ENCODE measurements at places on chromosomes 1 and 21. TPM values are rescaled to one million over a fixed set of nuclear protein-coding genes. Genes with fewer than 3 reads are reported as not detected.

Gene NLRP3
- total RNA-seq: 0.20 TPM

Gene SAMD13
- 0.30 TPM for total RNA-seq

Gene KRTAP13-4
- total RNA-seq: not detected

Gene LRP8
- total RNA-seq: 27.7 TPM

Gene RNU1-2
- 1,341 TPM for total RNA-seq

Gene TDRD10
- not detected for total RNA-seq

Gene RAB25
- total RNA-seq: 1.3 TPM

Gene SIPA1L2
- 2.6 TPM for total RNA-seq

Gene VANGL2
- total RNA-seq: not detected

GRCh38 chr21:27346041-27346448 lies 379.2 kb upstream of the ADAMTS5 start:
- no peak overlapping the region for H3K4me3 ChIP-seq
- no peaks in the 10 kb centered on the region for H3K4me1 ChIP-seq
- no peak for DNase-seq
- no peaks in the 10 kb centered on the region for H3K27me3 ChIP-seq
- no peak overlapping the region for H3K27ac ChIP-seq
- H3K36me3 ChIP-seq: no peaks in the 10 kb centered on the region

DNA sequence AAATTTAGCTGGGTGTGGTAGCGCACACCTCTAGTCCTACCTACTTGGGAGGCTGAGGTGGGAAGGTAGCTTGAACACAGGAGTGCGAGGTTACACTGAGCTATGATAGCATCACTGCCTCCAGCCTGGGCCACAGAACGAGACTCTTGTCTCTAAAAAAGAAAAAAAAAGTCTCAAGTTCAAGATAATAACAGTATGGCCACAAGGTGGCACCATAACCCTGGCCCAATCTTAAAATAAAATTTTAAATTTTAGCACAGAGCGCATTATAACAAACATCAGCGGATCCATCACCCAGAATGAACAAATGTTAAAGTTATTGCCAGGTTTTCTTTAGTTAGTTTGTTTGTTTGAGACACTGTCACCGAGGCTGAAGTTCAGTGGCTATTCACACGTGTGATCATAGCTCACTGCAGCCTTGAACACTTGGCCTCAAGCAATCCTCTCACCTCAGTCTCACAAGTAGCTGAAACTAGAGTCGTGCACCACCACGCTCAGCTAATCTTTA lies 2.9 kb upstream of the HTR6 start:
- no peaks in the 10 kb centered on the region for H3K36me3 ChIP-seq
- peaks cover 20% of the 10 kb centered on the region for H3K27me3 ChIP-seq
- peak; percentile 69 for DNase-seq
- H3K4me3 ChIP-seq: no peak overlapping the region
- no peak overlapping the region for H3K27ac ChIP-seq

- H3K27me3 ChIP-seq: no peaks in the 10 kb centered on the region
- no peak overlapping the region for H3K27ac ChIP-seq
- DNase-seq: no peak
- no peaks in the 10 kb centered on the region for H3K4me1 ChIP-seq
Measured at GRCh38 chr1:91138959-91139358, 117.1 kb upstream of the ZNF644 start.

- DNase-seq: no peak
- H3K4me3 ChIP-seq: no peak overlapping the region
- no peak overlapping the region for H3K27ac ChIP-seq
- H3K36me3 ChIP-seq: peaks cover 41% of the 10 kb centered on the region
- H3K4me1 ChIP-seq: no peaks in the 10 kb centered on the region
- no peaks in the 10 kb centered on the region for H3K27me3 ChIP-seq
Measured at GRCh38 chr1:200989337-200989736, 34.2 kb downstream of the KIF21B start.

DNA sequence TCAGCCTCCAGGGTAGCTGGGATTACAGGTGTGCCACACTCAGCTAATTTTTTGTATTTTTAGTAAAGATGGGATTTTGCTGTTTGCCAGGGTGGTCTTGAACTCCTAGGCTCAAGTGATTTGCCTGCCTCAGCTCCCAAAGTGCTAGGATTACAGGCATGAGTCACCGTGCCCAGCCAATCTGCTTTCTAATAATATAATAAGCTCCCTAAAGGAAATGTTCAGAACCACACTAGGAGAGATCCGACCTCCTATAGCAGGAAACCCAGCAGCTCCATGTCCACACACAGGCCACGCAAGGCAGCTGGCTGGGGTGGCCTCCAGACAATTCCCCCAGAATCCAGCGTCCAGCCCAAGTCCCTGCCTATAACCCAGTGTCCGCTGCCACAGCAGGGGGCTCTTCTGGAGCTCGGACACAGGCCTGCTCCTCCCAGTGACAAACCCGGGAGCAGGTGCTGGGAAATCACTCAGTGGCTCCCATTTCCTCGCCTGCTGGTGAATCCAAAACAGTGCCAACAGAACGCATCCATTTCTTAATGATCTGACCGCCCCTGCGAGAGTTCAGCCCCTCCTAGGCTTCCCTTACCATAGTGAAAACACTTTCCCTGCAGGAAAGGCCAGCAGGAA lies 7.5 kb downstream of the RIPK4 start:
- H3K27ac ChIP-seq: no peak overlapping the region
- no peak for DNase-seq
- H3K36me3 ChIP-seq: no peaks in the 10 kb centered on the region
- H3K4me3 ChIP-seq: no peak overlapping the region

DNA sequence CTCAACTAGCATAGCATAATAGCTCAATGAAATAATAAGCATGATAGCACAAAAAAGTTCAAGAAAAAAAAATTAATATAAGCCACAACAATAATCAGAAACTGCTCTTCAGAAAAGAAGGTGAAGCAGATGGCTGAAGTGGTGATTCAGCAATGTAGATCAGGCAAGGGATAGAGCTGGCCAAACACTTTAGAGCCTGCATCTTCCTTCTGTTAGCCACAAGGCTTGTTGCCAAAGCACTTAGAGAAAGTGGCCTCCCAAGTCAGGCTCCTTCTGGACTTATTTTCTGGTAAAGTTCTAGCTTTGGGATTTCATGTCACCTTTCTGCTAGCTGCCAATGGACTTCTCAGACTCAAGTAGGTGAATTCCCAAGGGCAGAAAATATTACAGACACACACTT lies 60.3 kb upstream of the C1orf87 start:
- H3K27me3 ChIP-seq: peaks cover 4% of the 10 kb centered on the region
- H3K4me1 ChIP-seq: peaks cover 4% of the 10 kb centered on the region
- no peak overlapping the region for H3K27ac ChIP-seq
- H3K36me3 ChIP-seq: no peaks in the 10 kb centered on the region
- H3K4me3 ChIP-seq: no peak overlapping the region

DNA sequence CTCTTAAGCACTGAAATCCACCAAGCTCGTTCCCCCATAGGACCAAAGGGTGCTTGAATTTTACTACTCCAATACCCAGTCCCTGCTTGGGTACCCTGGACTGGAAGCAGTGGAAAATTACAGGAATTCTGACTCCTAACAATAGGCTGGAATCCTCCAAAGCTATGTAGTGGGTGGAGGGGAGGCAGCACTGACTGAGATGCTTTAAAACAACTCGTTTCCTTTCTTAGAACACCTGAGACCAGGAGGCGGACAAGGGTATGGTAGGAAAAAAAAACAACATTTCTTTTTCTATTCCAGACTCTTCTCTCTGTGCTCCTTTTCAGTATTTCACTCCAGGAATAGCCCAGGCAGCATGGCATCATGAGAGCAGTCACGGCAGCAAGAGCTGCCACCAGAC lies 2.3 kb downstream of the PEF1 start:
- peaks cover 24% of the 10 kb centered on the region for H3K4me1 ChIP-seq
- no peak overlapping the region for H3K4me3 ChIP-seq
- no peaks in the 10 kb centered on the region for H3K27me3 ChIP-seq
- H3K36me3 ChIP-seq: no peaks in the 10 kb centered on the region
- no peak overlapping the region for H3K27ac ChIP-seq
- DNase-seq: no peak

DNA sequence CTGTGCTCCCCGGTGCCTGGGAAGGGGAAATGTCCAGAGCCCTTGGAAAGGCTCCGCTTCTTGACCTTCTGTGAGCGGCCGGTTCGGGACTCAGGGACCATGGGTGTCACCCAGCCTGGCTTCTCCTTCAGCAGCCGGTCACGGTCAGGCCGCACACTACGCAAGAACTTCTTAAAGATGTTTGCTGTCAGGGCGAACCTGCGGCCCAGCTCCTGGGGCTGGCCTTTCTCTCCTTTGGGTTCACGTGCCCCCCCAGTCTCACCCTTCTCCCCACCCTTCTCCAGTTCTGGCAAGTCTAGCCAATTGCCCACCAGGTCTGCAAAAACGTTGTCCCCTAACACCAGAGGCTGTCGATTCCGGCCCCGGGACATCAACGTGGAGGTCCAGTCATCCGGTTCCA lies 12.1 kb downstream of the INKA2 start:
- peaks cover 9% of the 10 kb centered on the region for H3K4me1 ChIP-seq
- no peak overlapping the region for H3K27ac ChIP-seq
- no peak overlapping the region for H3K4me3 ChIP-seq
- no peak for DNase-seq
- no peaks in the 10 kb centered on the region for H3K27me3 ChIP-seq
- no peaks in the 10 kb centered on the region for H3K36me3 ChIP-seq

DNA sequence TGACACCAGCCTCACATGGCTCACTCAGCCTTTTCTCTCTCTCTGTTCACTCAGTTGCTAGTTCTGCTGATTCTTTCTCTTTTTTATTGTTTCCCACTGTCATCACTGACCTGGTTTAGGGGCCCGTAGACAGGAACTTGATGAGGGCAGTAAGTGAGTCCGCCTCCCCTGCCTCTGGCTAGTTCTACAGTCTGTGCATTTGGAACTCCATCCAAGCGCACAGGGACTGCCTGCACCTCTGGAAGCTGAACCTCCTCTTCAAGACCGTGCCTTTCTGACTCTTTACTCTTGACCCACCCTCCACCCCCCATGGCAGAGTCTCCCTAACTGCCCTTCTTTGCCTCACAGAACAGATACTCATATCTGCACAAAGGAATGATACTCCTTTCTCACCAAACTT lies 4.2 kb downstream of the TENT5C start:
- no peak overlapping the region for H3K4me3 ChIP-seq
- peaks cover 8% of the 10 kb centered on the region for H3K27me3 ChIP-seq
- no peak overlapping the region for H3K27ac ChIP-seq
- H3K4me1 ChIP-seq: peaks cover 45% of the 10 kb centered on the region

DNA sequence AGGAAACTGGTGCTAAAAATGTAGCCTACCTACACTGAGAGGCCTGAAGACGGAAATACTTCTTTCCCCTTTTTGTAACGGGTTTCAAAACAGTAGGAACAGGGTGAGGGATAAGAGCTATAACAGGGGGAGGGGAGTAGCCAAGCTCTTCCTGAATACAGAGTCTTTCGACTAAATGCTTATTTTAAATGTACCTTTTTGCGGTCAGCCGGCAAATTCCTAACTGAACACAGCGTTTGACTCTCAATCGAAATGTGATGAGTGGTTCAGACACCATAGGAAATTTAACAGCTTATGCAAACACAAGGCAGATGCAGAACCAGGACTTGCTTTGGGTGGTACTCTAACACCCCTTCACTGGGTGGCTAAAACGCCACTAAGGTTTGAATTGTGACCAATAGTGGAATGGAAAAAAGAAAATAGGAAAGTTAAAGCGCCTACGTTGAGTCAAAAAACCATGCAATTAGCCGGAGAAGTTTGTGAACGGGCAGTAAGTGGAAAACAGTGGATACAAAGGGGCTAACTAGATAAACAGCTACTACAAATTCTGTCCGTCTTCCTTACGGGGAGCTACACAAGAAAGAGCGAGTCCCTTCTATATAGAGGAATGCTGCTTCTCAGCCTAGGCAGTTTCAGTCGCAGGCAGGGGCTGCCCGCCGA lies 1.7 kb downstream of the EGLN1 start:
- peak overlapping the region; percentile 81 for H3K4me3 ChIP-seq
- no peaks in the 10 kb centered on the region for H3K27me3 ChIP-seq
- H3K4me1 ChIP-seq: peaks cover 43% of the 10 kb centered on the region
- peak overlapping the region; percentile 87 for H3K27ac ChIP-seq
- peak; percentile 34 for DNase-seq

- H3K27me3 ChIP-seq: no peaks in the 10 kb centered on the region
- no peaks in the 10 kb centered on the region for H3K36me3 ChIP-seq
- peak; percentile 76 for DNase-seq
- H3K27ac ChIP-seq: no peak overlapping the region
- H3K4me1 ChIP-seq: no peaks in the 10 kb centered on the region
- H3K4me3 ChIP-seq: no peak overlapping the region
Measured at GRCh38 chr1:225962440-225962975, 21.5 kb upstream of the LEFTY2 start.

GRCh38 chr1:189538271-189538670 lies 939.4 kb downstream of the BRINP3 start:
- H3K27ac ChIP-seq: no peak overlapping the region
- H3K4me3 ChIP-seq: no peak overlapping the region
- H3K27me3 ChIP-seq: no peaks in the 10 kb centered on the region
- H3K36me3 ChIP-seq: no peaks in the 10 kb centered on the region

DNA sequence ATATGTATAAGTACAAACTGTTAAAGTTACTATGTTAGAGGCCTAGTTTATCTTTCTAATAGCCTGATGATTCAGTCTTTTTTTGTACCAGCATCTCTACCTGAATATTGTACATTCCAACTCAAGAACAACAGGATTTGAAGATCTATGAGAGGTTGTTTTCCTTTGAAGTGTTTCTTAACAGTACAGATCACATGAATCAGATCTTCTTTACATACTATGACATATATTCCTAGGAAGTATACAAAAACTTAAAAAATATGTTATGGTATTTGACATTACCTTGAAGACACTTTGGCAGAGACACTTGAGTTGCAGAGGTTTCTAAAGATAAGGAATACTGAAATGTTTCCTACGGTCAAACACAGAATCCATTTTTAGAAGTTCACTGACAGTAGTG lies 1280.9 kb downstream of the KCNT2 start:
- H3K4me3 ChIP-seq: no peak overlapping the region
- DNase-seq: no peak
- no peaks in the 10 kb centered on the region for H3K4me1 ChIP-seq
- H3K36me3 ChIP-seq: no peaks in the 10 kb centered on the region

- no peak overlapping the region for H3K4me3 ChIP-seq
- H3K27ac ChIP-seq: no peak overlapping the region
- DNase-seq: no peak
- no peaks in the 10 kb centered on the region for H3K4me1 ChIP-seq
- H3K27me3 ChIP-seq: no peaks in the 10 kb centered on the region
Measured at GRCh38 chr1:231753313-231753712, 126.7 kb downstream of the DISC1 start.

DNA sequence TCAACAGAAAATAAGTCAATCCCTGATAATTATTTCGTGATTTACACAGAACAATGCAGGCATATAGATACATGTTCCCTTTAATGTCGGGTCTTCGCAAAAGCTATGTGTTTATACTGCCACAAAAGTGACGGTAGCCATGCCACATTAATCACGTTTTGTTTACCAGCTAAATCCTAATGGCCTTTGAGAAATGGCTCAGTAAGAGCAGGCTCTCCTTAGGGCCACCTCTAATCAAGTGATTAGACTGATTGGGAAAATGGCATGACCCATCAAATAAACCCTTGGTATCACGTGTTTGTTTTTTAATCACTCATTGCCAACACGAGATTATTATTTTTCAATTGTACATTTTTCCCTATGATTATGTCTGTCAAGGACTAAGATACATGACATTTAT lies 102.0 kb upstream of the USP25 start:
- no peaks in the 10 kb centered on the region for H3K36me3 ChIP-seq
- peaks cover 2% of the 10 kb centered on the region for H3K27me3 ChIP-seq
- no peak overlapping the region for H3K27ac ChIP-seq
- DNase-seq: no peak
- no peaks in the 10 kb centered on the region for H3K4me1 ChIP-seq
- H3K4me3 ChIP-seq: no peak overlapping the region

Measured in activated naive CD4-positive, alpha-beta T cell treated with anti-CD3 and anti-CD28 coated beads for 36 hours (primary cell).